ENCODE measurements at places on chromosomes 2 and 18.

DNA sequence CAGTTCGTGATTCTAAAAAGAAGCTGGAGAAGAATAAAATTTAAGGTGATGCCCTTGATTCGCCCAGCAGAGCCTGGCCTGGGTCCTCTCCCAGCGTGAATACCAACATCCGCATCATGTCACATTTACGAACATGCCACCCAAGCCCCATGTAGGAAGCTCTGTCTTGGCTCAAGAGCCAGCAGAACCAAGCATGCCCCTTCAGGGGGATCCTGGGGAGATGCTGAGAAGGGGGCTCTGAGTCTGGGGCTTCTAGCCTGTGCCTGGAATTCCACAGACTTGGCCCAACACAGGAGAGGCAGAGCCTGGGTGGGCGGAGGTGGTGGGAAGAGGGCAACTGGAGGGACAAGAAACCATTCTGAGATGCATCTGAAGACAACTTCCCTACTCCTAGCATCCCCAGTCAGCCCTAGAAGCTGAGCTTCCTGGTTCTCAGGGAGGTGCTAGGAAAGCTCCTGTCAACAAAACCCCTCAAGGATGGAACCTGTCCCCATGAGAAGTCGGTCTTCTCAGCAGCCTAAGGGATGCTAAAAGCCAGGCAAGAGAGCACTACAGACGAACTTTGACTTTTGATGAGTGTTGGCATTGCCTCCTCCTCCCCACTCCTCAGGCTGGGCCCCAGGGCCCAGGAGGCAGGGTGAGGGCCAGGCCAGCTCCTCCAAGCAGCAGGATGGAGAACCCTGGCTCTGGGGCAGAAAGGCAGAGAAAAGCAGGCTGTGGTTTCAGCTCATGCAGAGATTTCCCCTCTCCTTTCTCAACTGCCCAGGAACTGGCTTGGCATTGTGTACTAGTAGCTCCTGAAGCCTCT is 57.9 kb downstream of the POLR1A start:
- DNase-seq: no peak

DNA sequence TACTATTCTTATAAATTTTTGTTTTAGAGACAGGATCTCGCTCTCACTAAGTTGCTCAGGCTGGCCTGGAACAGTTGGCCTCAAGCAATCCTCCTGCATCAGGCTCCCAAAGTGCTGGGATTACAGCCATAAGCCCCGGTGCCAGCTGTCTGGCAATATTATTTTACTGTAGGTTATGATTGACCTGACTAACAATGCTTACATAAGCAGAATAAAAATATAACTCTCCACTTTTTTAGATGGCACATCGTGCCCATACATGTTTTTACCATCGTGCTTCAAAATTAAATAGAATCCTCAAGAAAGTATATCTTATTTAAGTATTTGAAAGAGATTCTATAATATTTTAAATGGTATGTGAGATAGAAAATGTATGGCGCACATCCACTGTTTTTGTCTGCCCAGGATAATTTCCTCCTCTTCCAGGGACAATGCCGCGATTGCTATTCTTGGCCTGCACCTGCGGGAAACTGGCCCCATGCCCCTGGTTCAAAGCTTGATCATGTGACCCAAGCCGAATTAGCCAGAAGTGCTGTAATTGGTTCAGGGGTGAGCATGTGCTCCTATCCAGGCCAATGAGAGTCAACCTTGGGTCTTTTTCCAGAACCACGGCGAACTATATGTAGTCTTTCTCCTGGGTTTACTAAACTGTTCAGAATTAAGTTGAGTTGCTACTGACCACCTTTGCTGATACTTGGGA is 38.3 kb upstream of the GREB1L start:
- DNase-seq: no peak

DNA sequence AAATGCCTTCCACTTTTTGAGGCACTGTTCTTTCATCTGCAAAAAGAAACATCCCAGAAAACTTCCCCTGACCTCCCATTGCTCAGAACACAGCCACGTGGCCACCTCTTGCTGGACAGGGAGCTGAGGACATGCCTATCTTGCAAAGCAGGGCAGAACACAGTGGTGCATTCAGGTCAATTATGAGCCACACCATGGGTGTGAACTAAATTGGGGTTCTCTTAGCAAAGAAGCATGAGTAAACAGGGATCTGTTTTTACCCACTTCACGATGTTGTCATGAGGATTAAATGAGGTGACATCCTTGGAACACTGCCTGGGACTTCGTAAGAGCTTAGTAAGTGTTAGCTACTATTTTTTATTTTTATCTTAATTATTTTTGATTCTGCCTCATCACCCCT is 25.1 kb downstream of the BMP10 start:
- no peak for DNase-seq

- DNase-seq: no peak
Observed at GRCh38 chr2:234958311-234958710, 6.5 kb downstream of the SH3BP4 start.

DNA sequence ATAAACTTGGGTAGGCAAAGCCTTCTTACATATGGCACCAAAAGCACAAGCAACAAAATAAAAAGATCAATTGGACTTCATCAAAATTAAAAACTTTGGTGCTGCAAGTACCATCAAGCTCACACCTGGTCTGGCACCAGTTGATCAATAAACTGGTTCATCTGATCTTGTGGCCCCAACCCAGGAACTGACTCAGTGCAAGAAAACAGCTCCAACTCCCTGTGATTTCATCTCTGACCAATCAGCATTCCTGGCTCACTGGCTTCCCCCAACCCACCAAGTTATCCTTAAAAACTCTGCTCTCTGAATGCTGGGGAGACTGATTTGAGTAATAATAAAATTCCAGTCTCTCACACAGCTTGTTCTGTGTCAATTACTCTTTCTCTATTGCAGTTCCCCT is 8.4 kb downstream of the EPG5 start:
- DNase-seq: no peak

DNA sequence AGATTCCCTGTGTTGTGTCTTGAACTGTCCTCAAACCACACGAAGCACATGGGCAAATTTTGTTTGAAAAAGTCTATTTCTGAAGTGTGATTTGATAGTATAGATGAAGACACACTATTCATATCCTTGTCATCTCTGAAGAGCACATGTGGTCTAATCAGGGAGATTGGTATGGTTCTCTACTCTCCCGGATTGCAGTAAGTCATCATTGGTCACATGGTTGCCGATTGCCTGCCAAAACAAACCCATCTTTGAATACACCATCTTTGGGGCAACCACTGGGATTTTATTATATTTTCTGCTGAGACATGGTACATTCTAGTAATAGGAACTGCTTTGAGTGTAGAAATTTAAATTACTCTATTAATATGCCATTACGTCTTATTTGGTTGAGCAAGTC is 186.9 kb downstream of the MYO1B start:
- DNase-seq: no peak

GRCh38 chr2:96157649-96158553 is 12.7 kb upstream of the DUSP2 start:
- DNase-seq: peak; percentile 60

DNA sequence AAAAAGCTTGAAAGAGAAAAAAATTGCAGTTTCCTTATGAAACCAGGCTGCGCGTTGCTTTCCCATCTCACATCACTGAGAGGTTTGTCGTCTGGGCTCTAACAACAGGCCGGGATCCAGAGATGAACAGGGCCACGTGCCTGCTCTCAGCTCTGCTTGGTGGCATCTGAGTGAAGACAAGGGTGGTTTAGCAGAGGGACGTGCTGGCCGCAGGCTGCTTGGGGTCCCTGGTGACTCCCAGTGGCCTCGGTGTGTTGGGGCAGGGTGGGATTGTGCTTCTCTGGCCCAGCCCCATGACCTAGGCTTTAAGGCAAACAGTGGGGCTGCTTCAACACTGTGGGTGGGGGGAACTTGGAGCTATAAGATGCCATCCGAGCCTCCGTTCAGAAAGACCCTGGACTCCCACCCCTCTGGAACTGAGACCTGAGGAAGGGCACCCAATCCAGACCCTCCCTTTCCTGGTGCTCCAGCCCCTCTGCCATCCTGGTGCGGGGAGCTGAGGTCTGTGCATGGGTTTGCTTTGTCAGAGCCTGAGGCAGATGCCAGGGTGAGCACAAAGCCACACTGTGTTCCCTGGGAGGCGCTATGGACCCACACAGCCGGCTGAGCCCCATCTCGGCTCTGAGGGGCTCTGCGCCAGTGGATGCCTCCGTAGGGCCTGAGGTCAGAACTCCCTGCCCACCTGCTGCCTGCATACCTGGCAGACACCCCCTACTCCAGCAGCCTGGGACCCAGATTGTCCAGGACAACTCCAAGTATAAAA is 18.4 kb upstream of the HPCAL1 start:
- DNase-seq: no peak

- DNase-seq: no peak
Observed at GRCh38 chr2:129777146-129777545, 202.3 kb upstream of the RAB6C start.

DNA sequence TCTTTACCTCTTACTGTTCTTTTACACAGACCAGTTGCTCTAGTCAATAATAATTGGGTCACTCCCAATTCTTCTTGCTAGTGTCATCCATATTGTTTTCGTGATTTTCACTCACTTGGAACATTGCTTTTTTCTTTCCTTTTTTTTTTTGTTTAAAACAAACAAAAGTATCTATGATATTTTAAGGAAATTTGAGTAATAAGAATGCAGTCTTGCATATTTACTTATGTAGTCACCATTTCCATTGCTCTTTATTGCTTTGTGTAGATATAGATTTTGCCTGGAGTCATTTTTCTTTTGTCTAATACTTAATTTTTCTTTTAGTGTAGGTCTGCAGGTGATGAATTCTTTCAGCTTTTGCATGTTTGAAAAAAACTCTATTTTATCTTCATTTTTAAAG is 71.9 kb downstream of the WDR7 start:
- no peak for DNase-seq

- DNase-seq: no peak
Observed at GRCh38 chr18:71665131-71665530, 879.0 kb downstream of the CBLN2 start.

DNA sequence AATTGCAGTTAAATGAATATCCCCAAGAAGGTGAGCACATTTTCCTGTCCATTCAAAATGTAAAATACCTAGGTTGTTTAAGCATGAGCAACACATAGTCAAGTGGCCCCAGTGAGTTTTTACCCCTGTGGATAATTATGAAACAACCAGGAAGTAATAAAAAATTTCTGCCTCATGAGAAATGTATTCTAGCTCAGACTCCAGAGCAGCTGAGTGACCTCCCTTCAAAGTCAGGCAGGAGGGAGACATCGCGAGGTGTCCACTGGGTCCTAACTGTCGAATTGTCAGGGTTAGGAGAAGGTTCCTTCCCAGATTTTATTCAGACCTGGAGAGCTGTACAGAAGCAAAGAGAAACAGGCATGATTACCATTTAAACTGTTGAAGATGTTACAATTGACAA is 416.6 kb upstream of the SMIM21 start:
- DNase-seq: no peak

DNA sequence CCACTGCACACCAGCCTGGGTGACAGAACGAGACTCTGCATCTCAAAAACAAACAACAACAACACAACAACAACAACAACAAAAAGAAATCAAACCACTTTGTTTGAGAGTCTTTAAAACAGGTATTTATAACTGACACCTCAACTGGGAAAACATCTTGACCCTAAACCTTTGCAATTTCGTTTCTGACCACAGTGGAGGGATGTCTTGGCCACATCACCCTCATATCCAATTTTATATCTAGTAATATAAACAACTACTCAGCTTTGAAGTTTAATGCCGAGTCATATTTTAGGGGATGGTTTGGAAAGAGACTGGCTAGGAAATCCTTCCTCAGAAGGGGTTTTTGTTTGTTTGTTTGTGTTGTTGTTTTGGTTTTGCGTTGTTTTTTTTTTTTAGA is 37.8 kb upstream of the RMDN2 start:
- DNase-seq: no peak

DNA sequence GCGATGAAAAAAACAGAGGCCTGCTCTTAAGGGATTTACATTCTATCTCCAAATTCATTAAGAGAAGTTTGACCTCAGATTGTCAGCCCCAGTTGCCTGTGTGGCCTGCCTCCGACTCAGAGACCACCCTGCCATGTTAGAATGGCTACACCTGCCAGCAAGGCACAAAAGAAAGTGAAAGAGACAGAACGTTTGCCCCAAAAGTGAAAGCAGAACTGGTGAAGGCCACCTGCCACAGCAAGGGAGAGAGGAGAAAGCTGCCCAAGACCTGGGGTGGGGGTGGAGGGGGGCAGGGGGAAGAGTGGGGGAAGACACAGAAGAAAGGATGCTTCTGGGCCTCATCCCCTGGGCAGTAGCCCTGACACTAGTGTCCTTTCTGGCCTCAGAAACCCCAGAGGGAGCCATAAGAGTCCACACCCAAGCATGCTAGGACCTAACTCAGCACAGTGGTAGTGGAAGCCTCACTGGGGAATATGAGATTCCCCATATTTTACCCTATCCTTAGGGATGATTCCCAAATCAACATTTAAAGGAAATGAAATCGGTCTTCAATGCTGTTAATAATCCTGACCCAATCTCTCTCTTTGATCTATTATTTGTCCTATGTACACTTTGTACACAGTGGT is 389.7 kb downstream of the TXNL1 start:
- no peak for DNase-seq

- no peak for DNase-seq
Observed at GRCh38 chr18:11714244-11714918, 25.3 kb downstream of the GNAL start.

DNA sequence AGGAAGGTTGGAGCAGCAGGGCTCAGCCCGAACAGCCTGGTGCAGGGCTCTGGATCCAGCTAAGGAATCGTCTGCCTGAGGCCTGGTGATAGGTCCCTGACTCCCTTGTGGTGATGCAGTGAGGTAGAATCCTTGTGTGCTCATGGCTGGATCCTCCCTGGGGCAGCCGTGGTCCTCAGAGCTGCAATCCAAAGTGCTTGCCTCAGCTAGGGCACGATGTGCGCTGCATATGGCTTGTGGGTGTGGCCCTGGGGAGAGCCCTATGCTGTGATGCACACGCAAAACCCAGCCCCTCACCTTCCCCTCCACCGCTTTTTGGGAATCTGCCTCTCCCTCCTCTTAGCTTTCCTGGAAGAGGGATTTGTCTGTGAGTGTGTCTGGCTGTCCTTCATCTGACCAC is 142.2 kb downstream of the DYSF start:
- no peak for DNase-seq

GRCh38 chr18:22282311-22283115 is 113.1 kb downstream of the GATA6 start:
- DNase-seq: no peak

DNA sequence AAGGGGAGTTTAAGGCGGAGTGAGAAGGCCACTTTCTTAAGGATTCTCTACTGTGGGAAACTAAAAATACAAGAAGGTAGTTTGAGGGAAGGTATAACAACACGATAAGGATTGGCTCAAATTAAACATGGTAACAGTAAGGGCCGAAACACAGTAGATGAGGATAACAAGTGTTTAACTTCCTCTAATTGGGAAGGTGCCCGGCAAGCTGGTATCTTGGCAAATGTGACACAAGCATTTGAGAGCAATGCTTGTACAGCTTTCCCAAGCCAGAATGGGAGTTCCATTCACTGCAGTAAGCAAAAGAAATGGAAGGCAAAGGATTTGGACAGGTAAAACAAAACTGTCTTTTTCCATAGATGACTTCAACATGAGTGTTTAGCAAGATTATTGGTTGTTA is 19.8 kb downstream of the USP40 start:
- no peak for DNase-seq

- DNase-seq: no peak
Observed at GRCh38 chr18:78619854-78620253, 359.8 kb upstream of the SALL3 start.
